Suppressor macrophage treated with lipopolysaccharide for 4 hours (primary cell): ENCODE measurements at places on chromosomes 6 and 20.
A peak's percentile ranks its signal among the peaks of the same experiment; 100 is the strongest.

- DNase-seq: no peak
Observed at GRCh38 chr6:117674503-117674902, 766 bp upstream of the NUS1 start.

DNA sequence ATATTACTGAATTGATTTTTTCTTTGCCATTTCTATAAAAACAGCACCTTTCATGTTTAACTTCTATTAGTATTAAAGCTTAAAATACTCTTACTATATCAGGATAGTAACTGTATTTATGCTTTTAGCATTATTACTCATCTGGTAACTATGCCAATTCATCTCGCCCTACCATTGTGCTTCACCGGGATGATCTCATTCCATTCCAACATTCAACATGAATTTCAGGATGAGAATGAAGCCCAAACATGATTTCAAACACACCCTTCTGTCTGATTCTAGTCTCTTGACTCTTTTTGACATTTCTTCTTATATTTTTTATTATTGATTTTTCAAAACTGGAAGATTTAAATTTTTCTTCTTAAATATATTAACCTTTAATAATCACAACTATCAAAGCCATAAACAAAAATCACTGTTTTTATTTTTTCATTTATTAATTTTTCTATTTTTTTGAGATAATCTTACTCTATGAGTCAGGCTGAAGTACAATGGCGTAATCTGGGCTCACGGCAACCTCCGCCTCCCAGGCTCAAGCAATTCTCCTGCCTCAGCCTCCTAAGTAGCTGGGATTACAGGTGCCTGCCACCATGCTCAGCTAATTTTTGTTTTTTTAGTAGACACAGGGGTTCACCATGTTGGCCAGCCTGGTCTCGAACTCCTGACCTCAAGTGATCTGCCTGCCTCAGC is 46.7 kb downstream of the GJA1 start:
- no peak for DNase-seq

DNA sequence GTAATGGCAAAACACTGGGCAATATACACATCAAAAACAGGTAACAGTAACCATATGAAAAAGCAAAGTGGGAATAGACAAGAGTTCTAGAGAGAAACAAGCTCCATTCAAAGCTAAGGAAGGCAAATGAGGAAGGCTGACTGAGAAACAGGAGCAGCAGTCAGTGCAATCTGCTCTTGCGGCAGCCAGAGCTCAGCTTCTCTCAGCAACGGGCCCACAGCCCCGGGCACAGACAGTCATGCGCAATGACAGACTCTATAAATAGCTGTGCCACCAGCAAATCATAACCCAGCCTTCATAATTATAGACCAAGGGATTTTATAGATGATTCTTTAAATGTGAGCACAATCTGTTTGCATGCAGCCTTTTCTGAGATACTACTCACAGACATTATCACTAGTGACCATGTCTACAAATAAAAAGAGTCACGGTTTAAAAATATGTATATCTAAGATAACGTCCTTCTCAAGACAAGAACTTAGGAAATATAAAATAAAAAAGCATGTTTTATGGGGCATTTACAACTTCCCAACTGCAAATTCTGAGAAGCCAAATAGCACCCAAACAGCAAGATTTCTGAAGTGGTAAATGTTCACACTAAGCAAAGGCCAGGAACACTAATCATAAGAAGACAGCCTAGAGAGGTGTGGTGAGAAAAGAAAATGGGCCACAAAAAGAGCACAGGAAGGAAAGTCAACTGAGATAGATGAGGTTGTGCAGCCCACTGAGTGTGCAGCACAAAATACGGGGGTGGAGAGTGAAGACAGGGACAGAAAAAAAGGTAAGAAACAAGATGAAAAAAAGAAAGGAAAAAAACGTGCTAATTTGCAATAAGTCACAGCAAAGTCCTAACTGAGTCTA is 39.9 kb upstream of the BEND6 start:
- peak; percentile 21 for DNase-seq

- no peak for DNase-seq
Observed at GRCh38 chr20:49247792-49248191, 28.6 kb downstream of the DDX27 start.

DNA sequence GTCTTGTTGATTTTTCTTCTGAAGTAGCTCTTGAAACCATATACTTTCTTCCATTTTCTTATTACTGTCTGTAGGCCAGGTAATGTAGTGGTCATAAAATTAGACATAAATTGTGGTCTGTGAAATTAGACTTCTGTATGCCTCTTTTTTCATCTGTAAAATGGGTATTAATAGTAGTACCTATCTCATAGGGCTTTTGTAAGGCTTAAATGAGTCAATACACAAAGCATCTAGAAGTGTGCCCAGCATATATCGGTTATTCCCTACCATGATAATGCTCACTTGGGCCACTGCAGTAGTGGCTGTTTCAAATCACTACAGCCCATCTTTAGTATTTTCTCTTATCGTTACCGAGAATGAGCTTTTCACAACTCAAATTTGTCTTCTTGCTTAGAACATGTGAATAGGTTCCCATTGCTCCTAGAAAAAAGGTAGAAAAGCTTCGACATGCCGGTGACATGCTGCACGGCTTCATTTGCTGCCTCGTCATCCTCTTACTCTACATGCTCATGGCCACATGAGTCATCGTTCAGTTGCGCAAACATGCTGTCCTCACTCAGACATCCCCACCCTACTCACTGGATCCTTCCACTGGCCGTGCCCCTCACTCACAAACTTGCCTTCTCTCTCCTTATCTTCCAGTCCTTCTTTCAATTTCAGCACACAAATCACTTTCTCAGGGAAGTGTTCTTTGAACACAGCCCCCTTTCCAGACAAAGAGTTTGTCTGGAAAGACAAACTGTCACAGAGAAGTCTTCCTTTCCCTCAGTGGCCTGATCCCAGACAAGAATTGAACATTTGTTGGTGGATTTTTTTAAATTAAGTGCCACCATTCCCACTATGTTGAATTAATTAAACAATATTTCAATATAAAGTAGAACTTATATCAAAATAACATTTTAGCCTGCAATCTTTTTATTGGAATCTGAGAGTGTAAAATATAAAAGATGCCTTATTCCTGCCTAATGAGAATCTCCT is 32.2 kb upstream of the ERVFRD-1 start:
- peak; percentile 94 for DNase-seq

DNA sequence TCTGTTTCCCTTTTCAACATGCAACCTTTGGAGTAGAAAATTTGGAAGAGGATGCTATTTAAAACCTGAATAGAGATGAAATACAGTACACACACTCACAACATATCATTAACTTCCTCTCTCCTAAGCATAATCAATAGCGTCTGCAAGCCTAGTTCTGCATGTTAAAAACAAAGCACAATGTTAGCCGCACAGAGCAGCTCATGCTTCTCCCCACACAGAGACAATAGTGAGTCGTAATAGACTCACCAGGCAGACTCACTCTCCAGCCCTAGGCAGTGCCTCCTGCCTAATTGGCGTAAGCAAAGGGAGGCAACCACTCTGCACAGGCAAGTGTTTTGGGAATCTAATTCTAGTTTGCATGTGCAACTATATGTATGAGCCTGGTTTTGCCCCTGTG is 45.8 kb upstream of the ARID1B start:
- peak; percentile 53 for DNase-seq

GRCh38 chr6:169620171-169621130 is 81.4 kb downstream of the WDR27 start:
- DNase-seq: no peak

GRCh38 chr6:22135395-22135794 is 161.4 kb downstream of the PRL start:
- no peak for DNase-seq

DNA sequence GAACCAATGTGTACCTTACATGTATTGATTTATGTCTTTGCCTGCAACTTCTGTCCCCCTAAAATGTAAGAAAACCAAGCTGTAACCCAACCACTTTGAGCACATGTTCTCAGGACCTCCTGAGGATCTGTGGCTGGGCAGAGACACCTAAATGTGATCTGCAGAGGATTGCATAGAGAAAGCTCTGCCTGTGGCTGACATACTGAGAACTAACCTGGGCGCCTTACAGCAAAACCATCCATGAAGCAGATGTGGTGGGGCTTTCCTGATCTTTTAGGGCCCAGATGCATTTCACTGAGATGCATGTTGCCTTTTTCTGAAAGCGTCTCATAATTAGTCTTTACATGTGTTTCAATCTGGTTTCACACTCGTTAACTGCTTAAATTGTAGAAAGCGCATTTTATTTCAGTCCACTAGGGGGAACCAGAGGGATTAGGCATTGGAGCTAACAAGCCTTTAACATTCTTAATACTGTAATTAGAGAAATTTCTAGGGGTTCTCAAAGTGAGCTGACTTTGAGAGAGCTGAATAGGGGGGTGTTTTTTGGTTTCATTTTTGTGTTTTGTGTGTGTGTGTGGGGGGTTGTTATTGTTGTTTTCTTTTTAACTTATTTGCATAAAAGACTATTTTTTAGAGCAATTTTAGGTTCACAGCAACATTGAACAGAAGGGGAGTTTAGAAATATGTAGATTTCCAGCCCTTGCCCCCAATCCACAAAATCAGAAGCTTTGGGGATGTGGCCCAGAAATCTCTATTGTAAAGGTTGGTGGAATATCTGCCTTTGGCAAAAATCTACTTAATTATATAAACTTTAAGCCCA is 50.9 kb upstream of the FAM184A start:
- peak; percentile 87 for DNase-seq

DNA sequence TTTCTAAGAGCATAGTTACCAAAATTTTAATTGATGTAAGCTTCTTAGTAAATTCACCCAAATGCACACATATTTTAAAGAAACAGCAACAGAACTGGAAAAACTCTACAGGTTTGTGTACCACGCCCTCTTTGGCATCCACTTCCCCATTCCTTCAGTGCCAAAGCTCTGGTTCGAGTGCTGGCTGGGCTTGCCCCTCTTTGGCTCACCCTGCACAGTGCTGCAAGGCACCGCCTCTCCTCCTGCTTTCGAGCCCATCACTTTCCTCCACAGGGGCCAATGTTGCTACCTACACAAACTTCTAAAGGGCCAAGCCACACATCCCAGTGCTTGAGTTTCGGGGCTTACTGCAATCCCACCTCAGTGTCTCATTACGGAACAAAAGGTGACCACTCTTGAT is 9.6 kb downstream of the LRP11 start:
- DNase-seq: peak; percentile 3

- DNase-seq: no peak
Observed at GRCh38 chr20:53488775-53489272, 104.8 kb downstream of the ZNF217 start.

GRCh38 chr6:3423439-3424184 is 33.2 kb downstream of the SLC22A23 start:
- DNase-seq: no peak

DNA sequence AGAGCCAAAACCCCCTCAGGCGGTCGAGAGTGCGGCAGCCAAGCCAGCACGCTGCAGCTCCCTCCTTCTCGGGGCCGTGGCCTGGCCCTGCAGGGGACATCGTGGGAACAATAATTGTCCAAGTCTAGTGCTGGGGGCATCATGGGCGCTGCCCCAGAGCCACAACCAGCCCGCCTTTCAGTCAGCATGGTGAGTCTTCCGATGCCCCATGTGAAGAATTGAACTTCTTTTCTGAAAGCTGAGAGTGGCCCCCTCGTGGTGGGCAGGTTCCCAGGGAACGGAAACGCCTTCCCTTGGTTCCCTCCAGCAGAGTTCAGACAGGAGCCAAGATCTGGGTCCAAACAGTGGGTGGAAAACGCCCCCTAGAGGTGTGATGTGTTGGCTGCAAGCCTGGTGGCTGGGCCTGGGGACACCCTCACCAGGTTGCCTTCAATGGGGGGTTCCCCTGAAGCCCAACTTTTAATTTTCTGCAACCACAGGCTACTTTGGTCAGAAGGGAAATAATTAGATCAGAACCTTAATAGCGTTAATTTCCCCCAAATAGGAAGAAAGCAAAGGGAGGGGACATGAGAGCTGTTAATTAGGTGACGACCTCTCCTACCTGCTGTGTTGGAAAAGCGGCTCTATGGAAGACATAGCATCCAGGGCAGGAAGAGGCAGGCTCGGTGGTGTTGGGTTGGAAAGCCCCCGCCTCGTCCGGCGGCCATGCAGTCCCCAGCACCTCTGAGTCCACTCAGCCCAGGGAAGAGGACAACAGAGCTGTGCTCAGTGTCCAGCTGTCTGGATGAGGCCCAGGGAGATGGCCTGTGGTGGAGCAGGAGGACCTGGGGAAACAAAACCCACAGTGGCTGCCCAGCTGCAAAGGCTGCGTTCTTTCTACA is 4.7 kb upstream of the MRGBP start:
- peak; percentile 94 for DNase-seq

- no peak for DNase-seq
Observed at GRCh38 chr6:157685596-157686280, 137.3 kb upstream of the SNX9 start.

GRCh38 chr20:62780204-62780603 is 16.1 kb upstream of the MRGBP start:
- no peak for DNase-seq

- no peak for DNase-seq
Observed at GRCh38 chr20:25083141-25083772, 1.3 kb upstream of the VSX1 start.

- DNase-seq: no peak
Observed at GRCh38 chr20:20611167-20611566, 101.3 kb downstream of the RALGAPA2 start.
